ENCODE measurements at places on chromosomes 5 and 9.

GRCh38 chr5:156819967-156820581 lies 30.0 kb upstream of the PPP1R2B start:
- no peak for DNase-seq

DNA sequence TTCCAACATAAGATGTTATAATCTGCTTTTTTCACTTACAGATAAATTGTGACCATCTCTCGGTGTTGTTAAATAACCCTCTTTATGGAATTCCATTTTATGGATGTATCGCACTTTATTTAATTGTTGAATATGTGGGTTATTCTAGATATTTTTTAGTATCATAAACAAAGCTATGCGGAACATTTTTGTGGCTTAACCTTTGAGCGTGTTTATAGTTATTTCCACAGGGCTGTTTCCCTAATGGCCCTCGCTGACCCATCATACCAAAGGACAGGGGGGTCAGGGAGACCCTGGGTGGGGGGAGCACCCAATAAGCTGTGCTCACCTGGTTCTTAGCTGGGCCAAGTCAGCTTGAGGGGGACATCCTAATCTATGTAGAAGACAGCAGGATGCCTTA lies 65.3 kb downstream of the NDST1 start:
- no peak for DNase-seq

DNA sequence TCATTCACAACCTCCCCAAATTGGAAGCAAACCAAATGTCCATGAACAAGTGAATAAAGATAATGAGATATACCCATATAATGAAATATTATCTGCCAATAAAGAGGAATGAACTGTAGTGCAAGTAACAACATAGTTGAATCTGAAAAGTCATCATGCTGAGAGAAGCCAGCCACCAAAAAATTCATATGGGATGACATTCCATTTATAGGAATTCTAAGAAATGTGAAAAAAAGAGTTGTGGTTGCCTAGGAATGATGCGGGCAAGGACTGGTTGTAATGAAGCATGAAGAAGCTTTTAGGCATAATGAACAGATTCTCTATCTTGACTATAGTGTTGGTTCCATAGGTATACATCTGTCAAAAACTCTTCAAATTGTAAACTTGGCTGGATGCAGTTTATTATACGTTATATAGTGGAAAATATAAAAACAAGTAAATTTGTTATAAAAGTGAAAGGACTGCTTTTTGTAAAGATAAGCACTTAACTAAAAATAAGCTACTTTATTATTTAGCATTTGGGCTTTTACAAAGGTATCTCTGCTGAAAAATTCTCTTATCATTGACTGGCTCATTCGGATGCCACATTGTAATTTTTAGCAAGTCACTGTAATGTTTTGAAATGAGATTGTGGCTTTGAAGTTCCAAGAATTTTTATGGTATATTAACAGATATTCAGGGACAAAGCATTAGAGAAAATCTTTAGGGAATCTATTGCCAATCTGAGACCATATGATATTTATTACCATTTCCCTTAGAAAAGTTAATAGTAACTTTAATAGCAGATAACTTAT lies 21.2 kb upstream of the TTC23L start:
- no peak for DNase-seq

DNA sequence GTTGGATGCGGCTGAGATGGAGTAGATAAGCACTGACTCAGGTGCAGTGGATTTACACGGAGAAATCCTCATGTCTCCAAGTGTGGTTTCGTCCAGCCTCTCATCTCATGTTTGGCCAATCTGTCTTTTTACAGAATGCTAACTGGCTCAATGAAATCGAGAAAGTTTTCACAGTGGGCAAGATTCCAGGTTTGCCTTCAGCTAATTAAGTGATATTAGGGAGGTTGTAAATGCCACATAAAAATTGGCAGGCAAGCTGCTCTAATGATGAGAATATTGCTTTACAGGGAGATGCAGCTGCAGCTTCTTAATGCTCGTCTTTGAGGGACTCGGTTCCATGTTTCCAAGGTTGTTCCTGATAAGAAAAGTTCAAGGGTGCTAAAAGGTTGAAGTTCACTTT lies 23.7 kb downstream of the BARHL1 start:
- DNase-seq, result no peak

DNA sequence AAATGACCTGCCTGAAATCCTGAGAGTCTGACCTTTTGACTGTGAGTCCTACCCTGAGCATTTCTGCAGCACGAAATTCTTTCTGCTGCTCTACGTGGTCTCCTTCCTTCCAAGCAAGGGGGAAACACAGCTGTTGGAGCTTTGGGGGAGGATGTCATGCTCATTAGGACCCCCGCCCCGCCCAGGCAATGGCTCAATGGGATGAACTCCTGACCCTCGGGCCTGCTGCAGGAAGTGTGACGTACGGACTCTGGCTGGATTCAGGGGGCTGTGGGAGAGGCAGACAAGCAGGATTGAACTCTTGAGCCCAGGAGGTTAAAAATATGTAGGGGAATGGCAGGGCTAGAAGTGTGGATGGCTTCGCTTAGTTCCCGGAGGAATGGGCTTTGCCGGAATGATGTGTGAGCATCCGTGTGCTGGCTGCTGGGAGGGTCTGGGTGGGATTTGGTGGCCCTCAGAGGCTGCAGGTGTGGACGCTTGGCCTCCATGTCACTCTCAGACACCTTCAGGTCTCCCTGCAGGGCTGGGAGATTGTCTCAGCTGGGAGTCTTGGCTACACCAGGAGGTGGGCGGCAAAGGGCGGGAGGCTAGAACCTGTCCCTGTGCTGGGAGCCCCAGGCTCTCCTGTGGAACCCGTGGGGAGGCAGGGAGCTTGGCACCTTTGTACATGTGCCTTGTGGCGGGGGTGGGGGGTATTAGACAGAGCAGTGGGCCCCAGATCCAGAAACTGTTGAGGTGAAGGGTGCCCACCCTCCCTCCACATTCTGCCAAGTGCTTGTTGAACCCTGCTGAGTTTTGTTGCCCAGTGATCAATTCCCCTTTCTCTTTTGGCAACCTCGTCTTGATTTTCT lies 26.3 kb downstream of the STC2 start:
- DNase-seq, result no peak

GRCh38 chr5:82174128-82174918 lies 103.8 kb downstream of the RPS23 start:
- DNase-seq, result peak; percentile 41

DNA sequence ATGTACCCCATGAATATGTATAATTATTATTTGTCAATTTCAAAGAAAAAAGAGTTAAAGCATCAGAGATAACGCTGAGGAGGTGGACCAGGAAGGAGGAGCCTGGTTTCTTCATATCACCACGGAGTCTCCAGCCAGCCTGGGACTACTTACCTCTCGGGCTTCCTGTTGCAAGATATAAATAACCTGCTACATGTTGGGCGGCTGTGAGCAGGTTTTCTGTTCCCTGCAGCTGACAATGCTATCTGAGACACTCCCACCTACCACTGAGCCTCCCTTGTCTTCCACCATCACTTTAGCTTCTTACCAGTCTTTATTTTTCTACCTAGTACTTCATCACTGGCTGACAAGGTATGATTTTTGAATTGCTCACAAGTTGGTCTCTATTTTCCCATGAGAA lies 102.7 kb upstream of the CPEB4 start:
- no peak for DNase-seq

GRCh38 chr5:115151208-115151805 lies 18.4 kb downstream of the TRIM36 start:
- no peak for DNase-seq

GRCh38 chr5:113062869-113063508 lies 86.4 kb downstream of the DCP2 start:
- no peak for DNase-seq

DNA sequence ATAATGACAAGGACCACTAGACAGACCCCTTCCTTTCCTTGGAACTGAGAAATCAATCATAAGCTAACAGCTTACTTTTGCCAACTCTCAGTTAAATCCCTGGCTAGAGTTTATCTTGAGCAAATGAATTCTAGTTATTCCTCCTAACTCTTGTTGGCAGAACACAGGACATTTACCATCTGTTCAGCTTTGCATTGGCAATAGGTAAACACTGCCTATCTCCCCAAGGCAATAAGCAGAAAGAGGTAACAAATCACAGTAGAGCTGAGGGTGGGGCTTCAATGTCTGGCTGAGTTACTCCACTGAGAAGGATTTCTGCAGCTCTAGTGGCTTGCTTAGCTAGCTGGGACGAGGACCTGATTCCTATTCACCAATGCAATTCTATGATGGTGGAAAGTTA lies 503.3 kb upstream of the GRIA1 start:
- DNase-seq, result no peak

- DNase-seq, result no peak
Measured at GRCh38 chr9:91532325-91532724, 108.7 kb upstream of the NFIL3 start.

DNA sequence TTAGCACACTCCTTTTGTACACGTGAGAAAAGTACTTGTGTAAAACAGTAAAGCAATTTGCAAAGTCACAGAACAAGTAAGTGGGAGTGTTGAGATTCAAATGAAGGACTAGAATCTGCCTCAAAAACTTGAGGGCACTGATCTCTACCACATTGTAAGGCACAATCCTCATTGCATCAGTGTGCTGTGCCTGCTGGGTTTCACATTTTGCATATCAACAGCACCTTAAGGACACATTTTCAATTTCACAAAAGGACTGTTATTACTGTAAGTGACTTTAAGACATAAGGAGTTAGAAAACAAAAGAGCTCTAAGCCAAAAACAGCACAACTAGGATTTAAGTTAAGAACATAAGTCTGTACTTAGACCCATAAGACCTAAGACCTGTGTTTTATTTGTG lies 44.7 kb upstream of the HK3 start:
- DNase-seq, result no peak

DNA sequence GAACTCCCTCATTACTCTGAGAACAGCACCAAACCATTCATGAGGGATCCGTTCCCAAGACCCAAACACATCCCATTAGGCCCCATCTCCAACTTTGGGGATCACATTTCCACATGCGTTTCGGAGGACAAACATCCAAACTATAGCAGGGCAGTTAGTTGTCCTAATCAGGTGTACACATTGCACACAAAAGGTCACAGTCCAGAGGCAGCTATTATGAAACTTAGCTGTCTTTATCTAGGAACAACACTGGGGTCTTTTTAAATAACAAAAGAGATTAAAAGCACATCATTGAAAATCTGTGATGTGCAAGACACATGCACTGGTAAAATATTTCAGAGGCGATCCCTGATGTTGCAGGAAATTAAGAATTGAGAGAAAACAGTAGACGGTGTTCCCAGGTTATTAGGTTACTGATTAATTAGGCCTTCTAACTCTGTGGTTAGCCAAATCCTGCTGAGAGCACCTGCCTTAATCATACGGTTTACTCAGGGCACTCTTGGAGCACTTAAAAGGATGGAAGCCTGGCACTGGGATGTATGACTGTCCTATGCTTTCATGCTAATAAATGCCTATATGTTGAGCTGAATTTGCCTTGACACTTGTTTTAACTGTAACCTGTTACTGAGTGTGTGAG lies 1574.5 kb upstream of the WWC1 start:
- no peak for DNase-seq

GRCh38 chr5:59661954-59662615 lies 231.4 kb downstream of the PDE4D start:
- DNase-seq, result no peak

- DNase-seq, result no peak
Measured at GRCh38 chr9:21510806-21511205, 28.7 kb upstream of the IFNE start.

DNA sequence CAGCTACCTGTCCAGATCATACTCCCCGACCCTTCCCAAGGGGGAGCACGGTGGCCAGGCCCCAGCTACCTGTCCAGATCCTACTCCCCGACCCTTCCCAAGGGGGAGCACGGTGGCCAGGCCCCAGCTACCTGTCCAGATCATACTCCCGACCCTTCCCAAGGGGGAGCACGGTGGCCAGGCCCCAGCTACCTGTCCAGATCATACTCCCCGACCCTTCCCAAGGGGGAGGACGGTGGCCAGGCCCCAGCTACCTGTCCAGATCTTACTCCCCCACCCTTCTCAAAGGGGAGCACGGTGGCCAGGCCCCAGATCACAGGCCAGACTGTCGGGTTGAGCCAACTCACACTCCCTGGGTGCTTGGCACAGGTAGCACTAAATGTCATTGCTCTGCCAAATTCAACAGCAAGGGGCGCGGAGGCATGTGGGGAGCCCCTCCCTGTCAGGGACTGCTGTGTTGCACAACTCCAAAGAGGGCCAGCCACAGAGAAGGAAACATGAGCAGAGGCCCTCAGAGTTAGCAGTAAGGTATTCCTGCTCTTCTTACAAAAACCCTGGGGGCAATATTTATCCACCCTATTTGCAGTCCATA lies 136.9 kb downstream of the OLFM1 start:
- DNase-seq, result peak; percentile 2

- DNase-seq, result no peak
Measured at GRCh38 chr9:98185021-98185567, 7.3 kb downstream of the CORO2A start.

DNA sequence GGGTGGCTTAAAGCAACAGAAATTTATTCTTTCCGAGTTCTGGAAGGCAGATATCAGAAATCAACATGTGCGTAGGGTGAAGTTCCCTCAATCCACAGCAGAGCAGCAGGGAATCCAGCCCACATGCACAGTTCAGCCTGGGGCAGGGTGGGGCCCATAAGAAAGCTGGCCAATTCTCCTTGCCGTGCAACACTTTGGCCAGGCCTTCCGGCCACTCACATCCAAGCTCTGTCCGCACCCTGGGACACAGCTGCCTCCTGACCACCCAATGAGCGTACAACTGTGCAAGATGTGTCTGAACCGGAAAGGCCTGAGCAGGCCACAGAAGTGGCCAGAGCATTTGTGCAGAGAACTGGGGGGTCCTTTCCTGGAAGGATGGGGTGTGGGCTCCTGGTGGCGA lies 274.9 kb downstream of the GADD45G start:
- DNase-seq, result no peak

- DNase-seq, result peak; percentile 57
Measured at GRCh38 chr5:179154346-179154990, 94.3 kb downstream of the ZNF354C start.

GRCh38 chr5:58019614-58020013 lies 440.3 kb downstream of the PLK2 start:
- peak; percentile 56 for DNase-seq

DNA sequence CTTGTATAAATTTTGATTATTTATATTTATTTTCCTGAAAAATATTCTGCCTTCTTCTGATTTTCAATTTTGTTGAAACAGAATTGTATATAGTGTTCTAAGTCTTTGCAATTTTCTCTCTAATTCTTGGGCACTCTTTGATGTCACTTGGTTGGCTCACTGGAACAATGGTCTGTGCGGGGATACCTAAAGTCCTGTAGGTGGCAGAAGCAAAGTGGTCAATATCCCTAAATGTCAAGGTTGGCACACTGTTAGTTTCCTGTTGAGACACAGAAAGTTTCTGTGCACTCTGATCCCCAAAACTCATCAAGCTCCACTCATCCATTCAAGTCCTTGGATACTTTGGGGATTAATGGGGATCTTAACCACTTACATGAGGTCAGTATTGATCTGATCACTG lies 480.8 kb upstream of the CCNG1 start:
- DNase-seq, result no peak

- DNase-seq, result no peak
Measured at GRCh38 chr5:3542769-3543168, 52.9 kb upstream of the IRX1 start.

Data from right lobe of liver (tissue), 6 donors.